ENCODE measurements at places on chromosomes 7 and 10.

GRCh38 chr10:9869606-9870176, 1148.0 kb upstream of the CELF2 start:
- DNase-seq, result no peak

GRCh38 chr7:123581162-123581459, 20.5 kb upstream of the ASB15 start:
- DNase-seq, result no peak

GRCh38 chr7:32005577-32005976, 64.6 kb downstream of the PDE1C start:
- no peak for DNase-seq

- no peak for DNase-seq
These were observed 114.5 kb downstream of the PTPN20 start for GRCh38 chr10:47025540-47026300.

- DNase-seq, result no peak
These were observed 126.2 kb downstream of the MICU1 start for GRCh38 chr10:72499701-72500100.

Data from NCI-H1930 (cell line).